Stomach (tissue), 19 donors: ENCODE measurements at places on chromosomes 5 and 9.
A peak's percentile ranks its signal among the peaks of the same experiment; 100 is the strongest.

DNA sequence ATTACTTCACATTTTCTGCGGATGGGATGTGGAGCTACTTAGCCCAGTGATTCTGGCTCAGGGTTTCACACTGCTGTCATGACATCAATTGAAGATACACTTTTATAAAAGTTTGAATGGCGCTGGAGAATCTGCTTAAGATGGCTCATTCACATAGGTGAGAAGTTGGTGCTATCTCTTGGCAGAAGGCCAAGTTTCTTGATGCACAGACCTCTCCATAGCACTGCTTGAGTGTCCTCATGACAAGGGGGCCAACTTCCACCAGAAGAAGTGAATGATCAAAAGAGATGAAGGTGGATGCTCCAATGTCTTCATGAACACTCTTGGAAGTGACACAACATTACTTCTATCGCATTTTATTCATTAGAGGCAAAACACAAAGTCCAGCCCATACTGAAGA is 403.7 kb upstream of the CCNG1 start:
- DNase-seq: no peak

DNA sequence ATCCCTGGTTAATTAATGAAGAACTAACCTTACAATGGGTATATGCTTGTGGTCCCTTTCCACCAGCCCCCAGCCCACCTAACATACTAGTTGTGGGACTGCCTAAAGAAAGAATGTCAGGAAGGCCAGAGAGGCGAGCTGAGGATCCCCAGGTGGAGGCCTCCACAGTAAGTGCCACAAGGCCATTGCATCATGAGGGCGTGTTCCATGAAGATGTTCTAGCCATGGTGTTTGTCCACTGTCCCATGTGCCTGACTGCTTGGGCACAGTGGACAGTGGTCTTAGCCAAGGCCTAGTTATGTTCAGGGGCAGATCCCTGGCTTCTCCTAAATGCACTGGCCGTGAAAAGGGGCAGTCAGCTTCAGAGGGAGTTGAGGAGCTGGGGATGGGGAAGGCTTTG is 21.1 kb downstream of the ZFP62 start:
- DNase-seq: no peak

GRCh38 chr9:3435732-3436131 is 90.1 kb downstream of the RFX3 start:
- no peak for DNase-seq

DNA sequence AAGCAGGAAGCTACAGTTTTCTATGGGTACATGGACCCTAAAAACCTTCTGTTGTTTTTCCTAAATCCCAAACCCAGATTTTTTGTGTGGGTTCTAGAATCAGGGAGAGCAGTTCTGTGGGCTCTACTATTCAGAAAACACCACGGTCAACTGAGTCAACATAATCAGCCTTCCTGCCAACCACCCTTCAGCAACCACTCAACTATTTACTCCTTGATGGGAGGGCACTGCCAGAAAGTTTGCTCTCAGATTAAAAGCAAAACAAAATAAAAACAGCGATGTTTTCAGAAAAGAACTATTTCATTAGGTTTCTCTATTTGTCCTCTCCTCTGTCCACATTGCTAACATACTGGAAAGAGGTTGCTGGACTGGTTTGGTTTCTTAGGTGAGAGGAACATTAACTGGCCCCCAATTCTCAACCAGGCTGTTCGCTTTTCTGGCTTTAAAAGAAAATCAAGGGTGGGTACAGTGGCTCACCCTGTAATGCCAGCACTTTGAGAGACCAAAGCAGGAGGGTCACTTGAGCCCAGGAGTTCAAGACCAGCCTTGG is 72.3 kb downstream of the GCNT1 start:
- peak; percentile 67 for DNase-seq

GRCh38 chr5:141392429-141393198 is at the start of gene PCDHGA8:
Gene PCDHGA8 (plus strand): TSS chr5:141392633. CDS start chr5:141392814, 181 bp downstream.
- DNase-seq: no peak

- DNase-seq: no peak
These were observed 331.5 kb downstream of the ARHGEF28 start for GRCh38 chr5:73957397-73958001.

- no peak for DNase-seq
These were observed 9.3 kb downstream of the FBN2 start for GRCh38 chr5:128528637-128529255.
